Frontal cortex (tissue), 4 donors: ENCODE measurements at places on chromosomes 5 and 9. TPM values are rescaled to one million over a fixed set of nuclear protein-coding genes. Genes with fewer than 3 reads are reported as not detected.
A peak's percentile ranks its signal among the peaks of the same experiment; 100 is the strongest.

DNA sequence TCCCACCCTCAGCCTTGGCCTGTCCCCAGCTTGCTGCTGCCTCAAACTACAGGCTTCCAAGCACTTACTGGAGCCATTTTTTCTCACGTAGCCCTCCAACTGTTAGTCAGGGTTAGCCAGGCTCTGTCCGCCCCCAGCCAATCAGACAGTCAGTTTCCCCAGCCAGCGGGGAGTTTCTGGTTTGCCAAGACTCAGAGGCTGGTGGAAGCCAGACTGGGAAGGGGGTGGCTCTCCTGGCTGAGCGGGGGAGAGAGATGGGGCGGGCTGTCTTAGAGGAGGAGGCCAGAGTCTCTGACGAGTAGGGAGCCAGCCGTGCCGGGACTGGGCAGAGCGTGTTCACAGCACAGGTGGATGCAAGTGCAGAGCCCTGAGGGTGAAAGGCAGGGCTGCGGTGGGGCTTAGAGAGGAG is 15.3 kb downstream of the PROP1 start:
- DNase-seq: peak; percentile 46

CDH6 gene
- 37.1 TPM for total RNA-seq

TMEM174 gene
- total RNA-seq: not detected

CER1 gene
- not detected for total RNA-seq

GRCh38 chr9:87796196-87796595 is 70.3 kb downstream of the CTSL start:
- DNase-seq: no peak

- DNase-seq: no peak
Measured at GRCh38 chr9:68446836-68447235, 90.4 kb downstream of the PGM5 start.

- no peak for DNase-seq
Measured at GRCh38 chr5:93053825-93054224, 527.2 kb downstream of the NR2F1-AS1 start.
